ENCODE measurements at places on chromosomes 7 and 10.

GRCh38 chr10:48305905-48306264 lies 592 bp upstream of the MAPK8 start:
- DNase-seq, result no peak

- DNase-seq, result no peak
Observed at GRCh38 chr7:50456371-50457123, 6.4 kb upstream of the FIGNL1 start.

DNA sequence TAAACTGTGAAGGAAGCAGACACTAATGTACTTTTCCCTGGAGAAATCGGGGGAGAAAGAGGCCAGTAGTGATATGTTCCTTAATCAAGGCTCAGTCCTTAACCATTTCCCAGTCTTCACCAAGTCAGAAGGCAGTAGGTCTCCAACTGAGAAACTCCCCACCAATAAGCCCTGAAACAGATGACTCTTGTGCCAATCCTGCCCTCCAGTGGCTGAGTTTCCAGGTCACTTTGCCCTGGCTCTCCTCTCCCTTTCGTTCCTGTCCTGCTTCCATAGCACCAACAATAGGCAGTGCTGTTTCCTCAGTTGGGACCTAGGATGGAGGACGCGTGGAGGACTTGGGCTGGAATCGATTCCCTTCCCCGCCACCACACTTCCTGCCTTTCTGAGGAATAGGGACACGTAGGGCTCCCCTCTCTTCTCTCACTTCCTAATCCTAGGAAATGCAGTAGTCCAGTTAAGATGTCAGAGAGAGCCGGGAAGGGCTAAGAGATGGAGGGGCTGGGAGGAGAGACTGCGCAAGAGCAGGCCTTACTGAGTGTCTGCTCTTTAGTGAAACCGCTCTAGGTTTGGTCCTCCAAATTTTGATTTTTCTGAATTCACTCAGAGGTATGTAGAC lies 23.4 kb downstream of the ATOH7 start:
- DNase-seq, result no peak

- no peak for DNase-seq
Observed at GRCh38 chr7:30546596-30546995, 42.0 kb upstream of the GGCT start.

DNA sequence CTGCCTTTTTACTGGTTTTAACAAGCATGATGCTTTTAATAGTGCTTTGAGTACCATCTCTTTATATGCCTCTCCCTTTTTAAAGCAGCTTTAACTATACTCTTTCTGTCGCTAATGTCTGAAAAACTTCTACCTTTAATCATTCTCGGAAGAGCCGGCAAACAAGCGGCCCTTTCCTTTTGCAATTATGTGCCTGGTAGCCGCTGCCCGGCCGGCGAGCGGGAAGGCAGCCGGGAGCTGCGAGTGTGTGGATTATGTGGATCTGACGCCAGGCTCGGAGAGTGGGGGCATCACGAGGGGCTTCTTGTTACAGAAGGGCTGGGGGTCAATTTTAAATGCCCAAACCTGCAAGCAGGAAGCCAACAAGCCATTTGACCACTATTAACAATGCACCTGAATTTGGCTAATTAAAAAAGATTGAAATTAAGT lies 120.9 kb downstream of the BUB3 start:
- DNase-seq, result no peak

- no peak for DNase-seq
Observed at GRCh38 chr7:953547-954327, 743 bp downstream of the ADAP1 start.

DNA sequence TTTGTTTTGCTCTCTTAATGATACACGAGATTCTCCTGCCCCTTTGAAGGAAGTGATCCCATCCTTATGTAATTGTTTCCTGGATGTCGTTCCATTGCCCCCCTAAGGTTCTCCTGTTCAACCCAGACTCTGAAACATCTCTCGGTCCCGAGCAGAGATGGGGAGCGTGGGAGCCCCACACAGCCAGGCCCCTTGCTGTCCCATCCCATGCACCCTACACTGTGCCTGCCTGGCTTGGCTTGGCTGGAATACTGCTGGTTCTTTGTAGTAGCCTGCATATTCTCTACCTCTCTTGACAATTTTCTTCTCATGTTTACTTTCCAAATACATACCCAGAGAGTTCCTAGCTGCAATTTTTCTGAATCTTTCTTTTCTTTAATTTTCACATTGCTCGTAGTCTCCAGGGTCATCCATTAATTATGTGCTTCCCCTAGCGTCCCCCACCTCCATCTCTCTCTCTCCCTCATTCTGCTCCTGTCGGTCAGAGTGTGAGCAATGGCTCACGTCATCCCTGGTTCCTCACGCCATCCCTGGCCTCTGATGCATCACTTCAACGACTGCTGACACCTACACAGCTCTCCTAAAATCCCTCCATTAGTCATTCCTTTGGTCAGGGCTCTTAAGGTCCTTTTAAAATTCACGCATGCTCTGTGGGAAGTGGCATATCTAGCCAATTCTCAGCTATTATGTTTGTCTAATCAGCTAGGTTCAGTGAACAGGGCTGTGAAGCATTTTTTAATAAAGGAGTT lies 32.5 kb upstream of the GPR158 start:
- no peak for DNase-seq

DNA sequence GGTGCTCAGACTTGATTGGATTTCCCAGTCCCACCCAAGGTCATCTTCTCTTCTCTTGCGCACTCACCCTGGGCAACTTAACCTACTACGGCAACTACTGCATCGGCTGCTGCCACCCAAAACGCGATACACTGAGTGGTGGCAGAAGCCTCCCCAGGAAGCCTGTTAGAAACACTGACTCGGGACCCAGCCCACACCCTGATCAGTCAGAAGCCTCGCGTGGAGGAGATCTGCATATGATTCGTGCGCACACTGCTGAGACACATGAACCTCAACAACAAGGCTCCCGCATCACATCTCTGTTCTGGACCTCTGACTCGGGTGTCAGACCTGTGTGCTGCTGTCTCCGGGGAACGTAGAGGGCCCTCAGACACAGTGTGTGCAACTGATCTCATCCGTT lies 419.5 kb downstream of the PAXIP1 start:
- no peak for DNase-seq

DNA sequence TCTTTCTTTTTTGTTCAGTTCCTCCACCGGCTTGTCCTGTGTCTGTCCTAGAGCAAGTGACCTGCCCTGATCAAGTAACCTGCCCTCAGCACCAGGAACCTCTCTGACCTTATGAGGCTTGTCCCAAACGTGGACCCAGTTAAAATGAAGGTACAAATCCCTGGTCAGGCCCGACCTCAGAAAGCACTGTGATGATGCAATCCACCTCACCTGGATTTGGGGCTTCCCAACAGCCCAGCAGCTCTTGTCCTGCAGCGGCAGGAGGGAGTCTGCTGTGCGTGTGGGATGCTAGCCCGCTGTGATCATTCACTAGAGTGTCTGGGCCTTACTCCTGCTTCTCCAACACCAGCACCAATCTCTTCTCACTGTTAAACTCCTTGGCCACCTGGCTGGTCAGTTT lies 11.2 kb downstream of the COL17A1 start:
- no peak for DNase-seq

- DNase-seq, result no peak
Observed at GRCh38 chr7:141410353-141411000, 140.7 kb upstream of the AGK start.

DNA sequence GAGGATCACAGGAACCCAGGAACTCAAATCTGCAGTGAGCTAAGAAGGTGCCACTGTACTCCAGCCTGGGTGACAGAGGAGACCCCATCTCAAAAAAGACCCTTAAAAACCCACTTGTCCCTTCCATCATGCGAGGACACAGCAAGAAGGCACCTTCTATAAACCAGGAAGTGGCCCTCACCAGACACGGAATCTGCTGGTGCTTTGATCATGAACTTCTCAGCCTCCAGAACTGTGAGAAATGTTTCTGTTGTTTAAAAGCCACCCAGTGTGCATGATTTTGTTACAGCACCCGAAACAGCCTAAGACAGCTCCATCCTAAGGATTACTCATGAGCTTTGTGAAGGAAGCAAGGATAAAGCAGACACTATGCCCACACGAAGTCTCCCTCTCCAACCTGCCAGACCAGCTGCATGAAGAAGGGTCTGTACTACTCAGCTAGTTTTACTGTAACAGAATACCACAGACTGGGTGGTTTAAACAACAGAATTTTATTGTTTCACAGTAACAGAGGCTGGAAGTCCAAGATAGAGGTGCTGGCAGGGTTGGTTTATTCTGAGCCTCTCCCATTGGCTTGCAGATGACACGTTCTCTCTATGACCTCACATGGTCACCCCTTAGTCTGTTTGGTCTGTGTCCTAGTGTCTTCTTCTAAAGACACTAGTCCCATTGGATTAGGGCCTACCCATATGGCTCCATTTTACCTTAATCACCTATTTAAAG lies 13.7 kb downstream of the VIM start:
- DNase-seq, result no peak

DNA sequence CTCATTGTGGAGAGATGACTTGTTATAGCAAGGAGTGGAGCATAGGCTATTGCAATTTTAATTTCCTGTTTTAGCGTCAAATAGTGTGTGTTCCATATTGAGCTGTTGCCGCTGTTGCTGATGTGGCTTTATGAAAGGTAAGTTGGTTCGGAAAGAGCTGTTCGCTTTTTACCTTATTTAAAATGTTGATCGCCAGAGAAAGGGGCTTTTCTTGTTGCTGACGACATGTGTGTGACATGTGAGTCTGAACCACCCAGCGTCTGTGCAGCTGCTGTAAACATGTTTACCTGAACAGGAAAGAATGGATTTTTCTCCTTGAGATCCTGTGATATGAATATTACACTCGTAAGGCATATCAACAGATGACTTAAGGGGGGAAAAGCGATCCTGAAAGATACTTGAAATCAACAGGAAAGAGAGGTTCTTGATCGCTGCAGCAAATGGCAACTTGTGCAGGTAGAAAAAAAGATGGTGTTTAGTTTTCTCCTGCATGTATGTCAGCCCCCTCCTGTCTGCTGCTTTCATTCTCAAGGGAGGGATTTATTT lies 2.5 kb downstream of the ZEB1 start:
- DNase-seq, result no peak

- no peak for DNase-seq
Observed at GRCh38 chr10:123783296-123783695, 108.3 kb downstream of the CPXM2 start.

DNA sequence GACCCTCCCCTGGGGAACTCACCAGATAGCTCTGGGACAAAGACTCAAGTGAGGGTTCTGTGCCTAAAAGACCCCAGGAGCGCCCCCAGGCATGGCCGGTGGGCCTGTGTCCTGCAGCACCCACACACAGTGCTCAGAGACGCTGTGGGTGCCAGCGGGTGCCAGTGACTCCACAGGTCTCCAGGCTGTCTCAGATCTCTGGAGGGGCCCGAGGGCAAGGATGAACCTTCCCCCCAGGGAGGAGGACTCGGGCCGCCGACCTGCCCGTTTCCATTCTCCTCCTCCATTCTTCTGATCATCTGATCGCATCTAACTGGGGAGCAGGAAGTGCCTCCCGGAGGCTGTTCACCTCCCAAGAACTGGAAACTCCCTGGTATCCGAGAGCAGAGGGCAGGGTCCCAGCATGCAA lies 980 bp downstream of the ADAM8 start:
- no peak for DNase-seq

GRCh38 chr10:63766745-63767137 lies 245.5 kb downstream of the REEP3 start:
- DNase-seq, result no peak

- DNase-seq, result no peak
Observed at GRCh38 chr7:80127412-80128160, 7.0 kb upstream of the GNAI1 start.

DNA sequence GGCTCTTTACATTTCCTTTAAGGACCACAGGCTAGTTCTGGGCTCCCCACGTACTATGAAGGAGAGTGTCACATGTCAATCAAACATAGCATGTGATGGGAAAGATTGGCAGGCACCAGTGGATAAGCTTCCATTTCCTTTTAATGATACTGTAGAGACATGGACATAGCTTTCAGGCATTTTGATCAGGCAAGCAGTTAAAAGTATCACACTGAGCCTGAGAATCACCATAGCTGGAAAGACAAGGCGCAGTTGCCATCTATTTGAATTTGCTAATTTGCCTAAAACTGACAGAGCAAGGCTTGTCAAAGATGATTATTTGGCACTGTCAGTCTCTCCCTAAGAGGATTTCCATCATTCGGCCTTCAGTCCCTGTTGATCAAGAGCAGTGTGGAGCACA lies 263.4 kb upstream of the TAC1 start:
- no peak for DNase-seq

DNA sequence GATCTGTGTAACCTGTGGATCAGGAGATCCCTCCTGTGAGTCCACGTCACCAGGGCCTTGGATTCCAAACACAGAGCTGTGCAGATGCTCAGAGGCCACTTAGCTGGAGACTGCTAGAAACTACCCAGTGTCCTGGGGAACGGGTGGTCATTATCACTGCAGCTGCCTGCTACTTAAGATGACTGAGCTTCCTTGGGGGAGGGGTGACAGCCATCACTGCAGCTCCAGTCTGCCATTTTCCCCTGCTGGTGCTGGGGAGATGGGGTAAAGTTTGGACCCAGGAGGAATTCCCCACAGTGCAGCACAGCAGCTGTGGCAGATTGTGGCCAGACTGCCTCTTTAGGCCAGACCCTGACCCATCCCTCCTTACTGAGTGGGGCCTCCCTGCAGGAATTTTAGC lies 78.8 kb upstream of the VOPP1 start:
- no peak for DNase-seq

- no peak for DNase-seq
Observed at GRCh38 chr10:33719005-33719703, 384.7 kb upstream of the NRP1 start.

GRCh38 chr7:100102950-100103840 lies 1.8 kb downstream of the AP4M1 start:
- DNase-seq, result no peak

GRCh38 chr10:112131346-112131745 lies 52.2 kb downstream of the GPAM start:
- no peak for DNase-seq

- DNase-seq, result no peak
Observed at GRCh38 chr10:4249841-4250586, 465.0 kb upstream of the KLF6 start.

GRCh38 chr10:16570731-16571130 lies 49.1 kb upstream of the C1QL3 start:
- no peak for DNase-seq

DNA sequence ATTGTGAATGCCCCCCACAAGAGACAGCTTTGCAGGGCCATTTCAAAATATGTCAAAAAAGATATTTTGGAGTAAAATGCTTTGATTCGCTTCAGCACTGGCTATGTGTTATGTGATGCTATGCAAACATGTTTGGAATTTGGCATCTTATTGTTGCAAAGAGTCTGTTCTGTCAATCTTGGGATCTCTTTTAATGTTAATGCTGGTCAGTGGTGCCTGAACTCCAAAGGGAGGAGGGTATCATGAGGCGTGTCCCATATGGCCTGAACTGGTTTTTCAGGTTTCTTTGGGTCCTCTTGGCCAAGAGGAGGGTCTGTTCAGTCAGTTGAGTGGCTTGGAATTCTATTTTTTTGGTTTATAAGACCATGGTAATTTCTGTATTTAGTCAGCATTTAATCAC lies 81.4 kb downstream of the HECW1 start:
- no peak for DNase-seq

DNA sequence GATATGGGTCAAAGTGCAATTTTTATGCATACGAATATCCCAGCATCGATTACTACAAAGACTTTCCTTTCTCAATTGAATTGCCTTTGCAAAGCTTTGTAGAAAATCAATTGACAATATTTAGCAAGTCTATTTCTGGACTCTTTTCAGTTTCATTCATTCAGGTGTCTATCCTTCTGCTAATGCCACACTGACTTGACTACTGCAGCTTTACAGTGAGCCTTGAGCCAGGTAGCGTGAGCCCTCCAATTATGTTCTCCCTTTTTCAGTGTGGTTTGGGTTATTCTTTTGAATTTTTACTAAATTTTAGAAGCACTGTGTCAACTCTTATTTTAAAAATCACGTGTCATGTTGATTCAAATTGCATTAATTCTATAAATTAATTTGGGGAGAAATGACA lies 19.5 kb upstream of the AKR1E2 start:
- DNase-seq, result no peak

All from stimulated activated CD8-positive, alpha-beta memory T cell treated with anti-CD3 and anti-CD28 coated beads, Interleukin-4, amount 100 ng/mL, for 4 hours (primary cell).